Thoracic aorta (tissue), 2 donors: ENCODE measurements at places on chromosomes 4 and X.

GRCh38 chrX:11611965-11612364 is 53.8 kb downstream of the ARHGAP6 start:
- no peak for DNase-seq

- DNase-seq, result no peak
Measured at GRCh38 chr4:147578051-147578476, 39.1 kb upstream of the TMEM184C start.

DNA sequence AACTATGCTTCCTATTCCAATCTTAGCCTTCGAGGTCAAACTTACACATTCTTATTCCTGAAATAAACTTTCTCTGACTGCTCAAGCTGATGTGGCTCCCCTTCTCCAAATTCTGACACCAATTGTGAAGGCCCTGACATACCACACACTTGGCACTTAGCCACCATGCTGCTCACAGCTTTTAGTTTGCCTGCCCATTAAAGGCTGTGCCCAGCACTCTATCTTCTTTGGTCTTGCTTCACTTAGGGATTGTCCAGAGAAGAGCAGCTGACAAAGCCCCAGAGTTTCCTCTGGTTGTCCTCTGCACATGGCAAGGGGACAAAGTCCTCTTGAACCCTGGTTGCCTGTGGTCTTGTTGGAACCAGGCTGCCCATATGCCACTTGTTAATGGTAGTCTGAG is 126.1 kb downstream of the ARHGEF9 start:
- no peak for DNase-seq

GRCh38 chr4:98929341-98930267 is 671 bp upstream of the EIF4E start:
- DNase-seq, result peak; percentile 70

DNA sequence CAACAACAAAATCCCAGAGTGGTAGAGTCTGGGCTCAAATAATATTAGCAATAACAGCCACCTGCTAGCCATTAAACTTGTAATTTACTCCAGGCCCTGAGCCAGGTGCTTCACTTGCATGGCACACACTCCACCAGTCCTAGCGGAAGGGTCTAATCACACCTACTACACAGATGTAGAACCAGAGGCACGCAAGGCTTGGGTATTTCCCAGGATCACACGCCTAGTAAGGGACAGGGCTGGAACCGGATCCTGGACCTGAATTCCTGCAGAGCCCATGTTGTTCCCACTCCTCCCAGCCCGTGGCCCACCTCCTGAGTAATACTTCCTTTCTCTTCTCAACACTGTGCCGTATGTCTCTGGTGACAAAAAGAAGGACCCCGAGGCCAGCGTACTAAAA is 5.7 kb downstream of the MAGEA1 start:
- DNase-seq, result no peak

DNA sequence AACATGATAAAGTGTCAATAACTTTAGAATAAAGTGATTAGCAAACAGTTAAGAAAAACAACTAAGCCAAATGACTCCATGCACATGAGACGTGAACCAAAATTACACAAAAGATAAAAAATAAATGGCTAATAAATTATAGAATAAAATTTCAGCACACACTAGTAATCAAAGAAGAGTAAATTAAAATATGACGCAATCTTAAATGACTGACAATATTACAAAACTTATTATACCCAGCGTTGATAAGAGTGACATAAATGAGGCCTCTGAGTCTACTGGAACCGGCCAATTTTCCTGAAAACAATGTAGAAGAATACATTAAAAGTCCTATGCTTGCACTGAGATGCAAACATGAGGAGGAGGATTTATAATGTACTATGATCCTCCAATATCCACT is 187.4 kb downstream of the DHX15 start:
- DNase-seq, result no peak

- DNase-seq, result no peak
Measured at GRCh38 chr4:8090312-8090711, 68.3 kb downstream of the ABLIM2 start.

DNA sequence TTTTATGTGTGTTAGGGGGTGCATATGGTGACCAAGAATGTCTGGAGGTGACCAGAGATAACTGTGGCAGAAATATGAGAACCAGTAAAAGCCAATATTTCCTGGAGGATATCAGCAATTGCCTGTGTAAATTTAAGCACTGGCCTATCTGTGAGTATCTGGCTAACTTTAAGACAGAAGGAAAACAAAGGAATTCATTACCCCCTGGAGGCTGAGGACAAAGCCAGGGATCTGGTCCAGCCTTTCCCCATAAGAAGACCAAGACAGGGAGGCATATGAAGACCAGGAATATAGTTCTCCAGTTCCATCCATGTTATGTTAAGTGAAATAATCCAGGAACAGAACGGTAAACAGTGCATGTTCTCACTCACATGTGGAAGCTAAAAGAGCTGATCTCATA is 49.2 kb downstream of the MFAP3L start:
- DNase-seq, result no peak

DNA sequence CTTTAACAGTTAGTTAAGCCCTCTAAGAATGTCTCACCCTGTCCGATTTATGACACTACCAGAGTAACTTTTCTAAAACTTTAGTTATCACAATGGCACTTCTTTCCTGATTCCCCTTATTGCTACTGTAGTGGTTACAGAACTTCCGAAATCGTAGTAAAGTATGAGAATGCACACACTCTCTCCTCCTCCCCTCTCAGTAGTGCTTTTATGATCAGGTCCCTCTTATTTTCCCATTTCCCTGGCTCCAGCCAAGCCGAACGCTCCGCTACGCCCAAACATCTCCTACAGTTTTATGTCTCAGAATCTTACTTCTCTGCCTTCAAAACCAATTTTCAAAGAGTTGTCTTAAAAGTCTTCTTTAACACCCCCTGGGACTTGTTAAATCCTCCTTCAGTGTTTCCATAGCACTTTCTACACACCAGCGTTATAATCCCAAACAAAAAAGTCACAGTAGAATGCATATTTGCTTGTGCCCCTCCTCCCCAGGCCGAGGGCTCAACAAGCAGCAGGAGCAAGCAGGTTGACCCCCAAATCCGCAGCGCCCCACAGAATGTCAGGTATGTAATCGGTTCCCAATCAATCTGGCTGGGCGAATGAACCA is 671 bp downstream of the HPF1 start:
- no peak for DNase-seq

DNA sequence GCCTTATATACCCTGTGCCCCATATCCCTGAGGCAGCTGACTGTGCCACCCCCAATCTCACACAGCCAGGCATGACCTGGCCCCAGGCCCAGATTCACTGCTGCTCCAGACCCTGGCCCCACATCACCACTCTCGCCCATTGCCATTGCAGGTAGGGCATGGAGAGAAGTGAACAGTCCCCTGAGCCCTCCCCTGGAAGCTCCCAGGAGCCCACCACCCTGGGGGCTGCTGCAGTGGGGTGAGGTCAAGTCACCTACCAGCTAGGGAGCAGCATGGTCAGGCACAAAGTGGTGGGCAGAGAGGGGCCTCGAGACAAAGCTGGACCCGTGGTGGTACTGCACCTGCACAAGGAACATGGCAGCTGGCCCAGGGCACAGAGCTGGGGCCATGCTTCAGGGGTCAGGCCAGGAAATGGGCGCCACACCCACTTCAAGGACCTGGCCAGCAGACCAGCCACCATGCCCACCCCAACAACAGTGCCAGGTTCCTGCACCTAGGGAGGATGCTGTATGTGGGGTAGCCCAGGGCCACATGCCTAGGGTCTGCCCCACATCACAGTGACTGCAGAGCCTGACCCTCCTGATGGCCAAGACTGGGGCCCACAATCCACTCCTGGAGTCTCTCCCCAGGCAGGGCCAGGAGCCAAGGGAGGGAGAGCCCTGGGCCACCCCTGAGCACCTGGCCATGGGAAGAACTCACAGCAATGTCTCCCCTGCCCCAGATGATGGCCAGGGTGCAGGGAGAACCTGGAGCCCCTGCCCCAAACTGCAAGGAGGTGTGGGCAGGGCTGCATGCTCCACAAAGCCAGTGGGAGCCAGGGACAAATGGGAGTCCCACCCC is 58.5 kb downstream of the COX18 start:
- DNase-seq, result no peak

DNA sequence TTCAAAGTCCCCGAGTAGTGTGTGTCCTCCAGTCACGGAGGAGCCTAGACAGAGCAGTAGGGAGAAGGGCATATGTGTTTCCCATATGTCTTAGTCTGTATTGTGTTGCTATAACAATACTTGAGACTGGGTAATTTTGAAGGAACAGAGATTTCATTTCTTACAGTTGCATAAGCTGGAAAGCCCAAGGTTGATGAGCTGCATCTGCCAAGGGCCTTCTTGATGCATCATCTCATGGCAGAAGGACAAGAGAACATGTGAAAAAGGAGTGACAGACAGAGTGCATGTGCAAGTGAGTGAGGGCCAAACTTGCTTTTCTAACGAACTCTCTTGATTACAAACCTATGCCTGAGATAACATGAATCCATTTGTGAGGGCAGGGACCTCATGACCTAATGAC is 243.4 kb downstream of the ARHGAP10 start:
- no peak for DNase-seq

- no peak for DNase-seq
Measured at GRCh38 chr4:154044108-154044531, 255.2 kb upstream of the SFRP2 start.

GRCh38 chrX:134158821-134159512 is 78.0 kb upstream of the CCDC160 start:
- DNase-seq, result no peak

GRCh38 chr4:41102414-41103092 is 111.8 kb downstream of the APBB2 start:
- no peak for DNase-seq

DNA sequence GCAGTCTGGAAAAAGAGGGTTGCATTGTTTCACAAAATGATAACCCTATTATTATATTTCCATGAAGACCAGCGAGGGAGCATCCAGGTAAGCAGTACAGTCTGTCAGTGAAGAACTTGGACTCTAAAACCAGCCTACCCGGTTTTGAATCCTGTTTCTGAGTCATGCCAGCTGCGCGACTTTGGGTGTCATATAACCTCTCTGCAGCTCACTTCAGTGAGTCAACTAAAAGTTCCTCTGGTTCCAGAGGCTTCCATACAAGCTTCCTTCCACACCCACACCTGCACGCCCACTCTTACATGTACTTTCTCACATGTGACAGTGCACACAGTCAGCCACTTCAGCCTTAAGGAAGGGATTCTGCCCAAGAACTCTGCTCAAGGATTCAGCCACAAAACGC is 49.8 kb upstream of the PRPS2 start:
- DNase-seq, result no peak

DNA sequence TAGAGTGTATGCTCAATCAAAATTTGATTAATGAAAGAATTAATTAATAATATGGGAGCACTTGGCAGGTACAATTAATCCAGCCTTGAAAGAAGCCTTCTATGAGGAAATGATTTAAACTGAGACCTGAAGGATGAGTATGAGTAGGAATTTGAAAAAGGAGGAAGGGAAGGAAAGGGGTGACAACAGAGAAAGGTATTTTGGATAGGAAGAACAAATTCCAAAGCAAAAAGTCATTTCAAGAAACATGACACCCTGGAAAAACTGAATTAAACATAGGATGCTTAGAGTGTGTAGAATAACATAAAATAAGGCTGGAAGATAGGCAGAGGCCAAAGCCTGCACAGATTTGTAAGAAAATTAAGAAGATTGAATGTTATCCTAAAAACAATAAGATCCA is 29.6 kb downstream of the PHOX2B start:
- no peak for DNase-seq

- DNase-seq, result no peak
Measured at GRCh38 chrX:24178441-24178840, 28.9 kb downstream of the ZFX start.

DNA sequence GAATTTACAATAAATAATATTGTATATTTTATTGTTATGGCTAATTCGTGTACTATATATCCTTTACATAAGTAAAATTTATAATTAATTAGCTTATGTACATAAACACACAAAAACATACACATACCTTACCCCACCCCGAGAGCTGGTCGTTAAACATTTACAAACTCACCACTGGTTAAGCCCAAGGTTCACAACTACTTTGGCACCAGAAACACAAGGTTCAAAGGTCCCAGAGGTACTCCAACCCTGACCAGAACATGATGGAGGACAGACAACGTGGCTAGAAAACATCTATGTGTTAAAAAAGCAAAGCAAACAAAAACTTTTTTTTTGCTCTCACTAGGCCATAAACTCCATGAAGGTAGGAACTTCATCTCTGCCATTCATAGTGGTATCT is 37.7 kb downstream of the SLC25A5 start:
- no peak for DNase-seq

DNA sequence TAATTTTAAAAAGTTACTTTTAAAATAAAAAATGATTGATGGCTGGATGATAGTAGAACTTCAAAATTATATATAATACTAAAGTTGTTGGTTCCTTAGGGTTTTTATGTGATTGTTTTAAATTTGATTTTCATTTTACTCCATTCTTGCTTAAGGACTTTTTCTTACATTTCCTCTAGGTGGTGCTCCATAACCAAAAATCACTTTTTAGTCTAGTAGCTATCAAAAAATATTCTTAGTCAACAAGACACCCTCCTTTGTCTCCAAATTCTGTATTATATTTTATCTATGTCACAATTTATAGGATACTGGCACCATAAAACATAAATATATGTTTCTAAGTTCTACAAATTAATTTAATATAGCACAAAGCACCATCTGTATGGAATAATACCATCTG is 67.2 kb upstream of the BRWD3 start:
- no peak for DNase-seq

GRCh38 chrX:119735467-119735866 is 22.9 kb upstream of the SOWAHD start:
- DNase-seq, result no peak

DNA sequence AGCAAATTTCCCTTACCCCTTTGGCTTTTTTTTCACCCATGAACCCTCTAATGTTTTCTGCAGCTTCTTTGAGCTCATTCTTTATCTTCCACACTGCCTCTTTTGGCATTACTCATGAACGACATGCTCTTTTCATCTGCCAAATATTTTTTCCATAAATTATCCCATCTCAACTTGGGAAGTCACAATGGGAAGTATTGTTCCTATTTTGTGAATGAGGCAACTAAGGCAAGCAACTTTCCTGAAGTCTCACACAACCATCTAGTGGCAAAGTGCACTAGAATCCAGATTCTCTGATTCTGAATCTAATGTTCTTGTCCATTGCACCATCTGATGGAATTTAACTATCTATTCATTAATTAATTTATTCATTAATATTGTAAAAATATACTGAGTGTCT is 625 bp downstream of the RTL9 start:
- DNase-seq, result no peak

DNA sequence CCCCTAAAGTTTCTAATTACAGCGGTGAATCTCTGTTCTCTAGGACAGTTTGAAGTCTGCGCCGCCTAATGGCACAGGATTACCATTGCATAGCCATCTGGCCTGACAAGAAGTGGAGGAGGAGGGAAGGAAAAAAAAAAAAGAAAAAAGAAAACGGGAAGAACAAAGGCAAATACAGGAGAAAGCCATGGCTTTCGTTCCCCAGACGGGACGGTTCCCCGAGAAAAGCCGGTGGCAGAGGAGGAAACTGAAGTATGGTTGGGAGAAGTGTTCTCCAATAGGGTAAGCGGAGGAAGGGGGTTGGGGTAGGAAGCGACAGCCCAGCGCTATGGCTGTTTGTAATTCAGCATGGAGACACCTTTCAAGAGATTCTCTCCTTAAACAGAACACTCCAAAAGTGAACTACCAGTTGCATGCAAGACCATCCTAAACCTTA is 80.8 kb downstream of the HMGN5 start:
- DNase-seq, result no peak

- DNase-seq, result no peak
Measured at GRCh38 chrX:40759374-40759773, 24.0 kb upstream of the MED14 start.

GRCh38 chrX:17736856-17737709 is at the start of gene SCML1:
SCML1 (plus strand) TSS chrX:17737493; CDS start chrX:17744187, 6,694 bp downstream.
- DNase-seq, result peak; percentile 92

GRCh38 chr4:27305246-27305645 is 444.6 kb downstream of the STIM2 start:
- DNase-seq, result no peak
